Effector memory CD8-positive, alpha-beta T cell (primary cell): ENCODE measurements at places on chromosomes 6 and 20.
A peak's percentile ranks its signal among the peaks of the same experiment; 100 is the strongest.

DNA sequence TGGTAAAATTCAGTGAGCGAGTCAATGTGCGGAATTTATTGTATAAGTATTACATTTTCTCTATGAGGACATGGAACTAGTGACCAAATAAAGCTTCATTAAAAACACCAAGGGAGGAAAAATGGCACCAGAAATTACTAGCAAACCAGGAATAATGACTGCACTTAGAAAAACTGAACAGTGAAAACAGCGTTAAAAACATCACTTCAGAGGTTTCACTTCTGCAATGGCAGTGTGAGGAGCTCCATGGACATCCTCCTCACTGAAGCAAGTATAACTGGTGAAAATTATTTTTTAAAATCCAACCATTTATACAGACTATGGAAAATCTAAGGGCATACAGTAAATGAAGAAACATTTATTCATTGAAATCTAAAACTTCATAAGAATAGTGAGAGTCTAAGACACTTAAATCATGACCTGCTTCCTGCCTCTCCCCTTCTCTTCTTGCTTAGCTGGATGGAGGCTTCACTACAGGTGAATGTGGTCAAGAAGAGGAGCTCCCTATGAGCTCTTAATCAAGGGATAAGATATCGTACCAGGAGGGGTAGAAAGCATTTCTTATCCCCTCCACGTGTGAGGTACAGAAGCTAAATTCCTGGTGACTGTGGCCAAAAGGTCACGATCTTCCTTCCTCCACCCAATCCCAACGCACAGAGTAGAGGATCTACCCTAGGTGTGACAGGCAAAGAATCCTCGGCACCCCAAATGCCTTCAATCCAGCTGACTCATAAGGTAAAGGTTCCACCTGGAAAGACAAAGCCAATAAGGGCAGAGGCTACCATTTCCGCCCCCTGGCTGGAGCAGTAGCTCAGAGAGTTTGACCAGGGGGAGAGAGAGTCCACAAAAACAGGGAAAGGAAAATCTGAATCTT is 12.3 kb upstream of the ASF1A start:
- H3K36me3 ChIP-seq = peaks cover 4% of the 10 kb centered on the region
- H3K27me3 ChIP-seq = no peaks in the 10 kb centered on the region
- no peak for DNase-seq

- no peaks in the 10 kb centered on the region for H3K36me3 ChIP-seq
- H3K4me1 ChIP-seq = peaks cover 3% of the 10 kb centered on the region
- no peak overlapping the region for H3K4me3 ChIP-seq
- H3K27me3 ChIP-seq = peaks cover 51% of the 10 kb centered on the region
- DNase-seq = no peak
Observed at GRCh38 chr20:46695892-46696291, 6.6 kb upstream of the TP53RK start.

DNA sequence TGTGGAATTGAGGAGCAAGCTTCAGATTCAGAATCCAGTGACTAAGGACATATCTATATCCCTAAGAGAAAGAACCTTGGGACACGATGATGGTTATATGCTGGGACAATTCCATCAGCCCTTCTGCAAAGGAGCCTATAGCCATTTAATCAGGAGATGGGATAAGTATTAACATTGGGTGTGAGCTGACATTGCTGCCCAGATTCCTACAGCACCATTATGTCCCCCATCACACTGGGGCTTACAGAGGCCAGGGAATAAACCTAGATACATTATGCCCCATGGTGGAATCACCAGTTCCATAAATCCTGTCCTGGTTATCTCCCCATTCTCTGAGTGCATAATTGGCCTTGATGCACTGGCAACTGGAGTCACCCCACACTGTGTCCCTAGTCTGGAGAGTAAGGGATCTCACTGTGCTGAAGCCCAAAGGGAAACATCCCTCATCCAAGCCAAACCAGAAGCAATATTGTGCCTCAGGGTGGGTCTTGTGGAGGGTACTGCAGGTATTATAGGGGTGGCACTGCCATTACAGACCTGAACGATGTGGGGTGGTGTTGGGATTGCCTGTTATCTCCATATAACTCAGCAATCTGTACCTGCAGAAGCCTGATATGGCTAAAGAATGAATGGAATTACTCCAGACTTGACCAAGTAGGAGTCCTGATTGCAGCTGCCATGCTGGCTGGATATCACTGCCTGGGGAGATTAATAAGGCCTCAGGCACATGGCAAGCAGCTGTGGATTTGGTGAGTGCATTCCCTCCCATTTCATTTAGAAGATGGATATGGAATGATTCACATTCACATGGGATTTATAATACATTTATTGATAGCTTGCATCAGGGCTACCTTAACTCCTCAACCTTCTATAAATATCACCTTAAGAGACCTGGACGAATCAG is 5.0 kb downstream of the HLA-A start:
- no peak for DNase-seq
- peak overlapping the region; percentile 100 for H3K27ac ChIP-seq
- H3K4me1 ChIP-seq = peaks cover 66% of the 10 kb centered on the region
- H3K4me3 ChIP-seq = peak overlapping the region; percentile 98
- peaks cover 86% of the 10 kb centered on the region for H3K36me3 ChIP-seq

DNA sequence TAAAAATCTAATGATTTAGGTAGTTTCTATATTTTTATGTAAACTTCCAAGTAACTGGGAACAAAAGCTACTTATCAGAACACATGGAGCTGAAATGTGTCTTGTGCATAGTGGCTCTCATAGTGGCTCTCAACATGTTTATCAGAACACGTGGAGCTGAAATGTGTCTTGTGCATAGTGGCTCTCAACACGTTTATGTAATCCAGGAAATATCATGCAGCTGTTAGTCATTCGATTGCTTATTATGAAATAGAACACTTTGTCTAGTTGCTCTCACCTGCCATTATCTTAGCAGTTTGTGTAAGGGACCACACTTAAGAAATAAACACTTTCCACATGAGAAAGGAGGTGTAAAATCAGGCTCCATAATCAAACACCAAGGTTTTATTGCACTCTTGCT is 119.2 kb upstream of the ASCC3 start:
- no peak for DNase-seq
- no peaks in the 10 kb centered on the region for H3K27me3 ChIP-seq
- no peak overlapping the region for H3K27ac ChIP-seq

DNA sequence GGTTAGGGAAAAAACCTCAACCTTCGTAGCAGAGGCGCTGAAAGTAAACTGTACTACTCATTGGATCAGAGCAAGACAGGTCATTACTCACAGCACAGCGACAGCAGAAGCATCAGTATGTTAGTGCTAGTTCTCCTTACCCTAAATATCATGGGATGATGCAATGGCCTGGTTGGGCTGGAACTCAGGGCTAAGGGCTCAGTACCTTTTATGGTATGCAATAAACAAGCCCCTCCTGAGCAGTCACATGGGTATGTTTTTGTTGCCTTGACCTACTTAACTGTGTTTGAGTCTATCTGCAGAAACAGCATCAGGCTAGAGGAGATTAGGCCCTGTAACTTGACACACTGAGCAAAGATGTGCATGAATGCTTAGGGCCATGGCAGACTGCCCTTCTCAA is 369.4 kb upstream of the IMPG1 start:
- H3K4me3 ChIP-seq = no peak overlapping the region
- H3K27ac ChIP-seq = no peak overlapping the region
- no peaks in the 10 kb centered on the region for H3K27me3 ChIP-seq
- H3K36me3 ChIP-seq = no peaks in the 10 kb centered on the region
- DNase-seq = no peak
- no peaks in the 10 kb centered on the region for H3K4me1 ChIP-seq

GRCh38 chr6:163398115-163398514 is 16.4 kb upstream of the QKI start:
- H3K4me3 ChIP-seq = no peak overlapping the region
- H3K36me3 ChIP-seq = peaks cover 3% of the 10 kb centered on the region
- peaks cover 55% of the 10 kb centered on the region for H3K27me3 ChIP-seq
- H3K4me1 ChIP-seq = no peaks in the 10 kb centered on the region
- H3K27ac ChIP-seq = no peak overlapping the region

DNA sequence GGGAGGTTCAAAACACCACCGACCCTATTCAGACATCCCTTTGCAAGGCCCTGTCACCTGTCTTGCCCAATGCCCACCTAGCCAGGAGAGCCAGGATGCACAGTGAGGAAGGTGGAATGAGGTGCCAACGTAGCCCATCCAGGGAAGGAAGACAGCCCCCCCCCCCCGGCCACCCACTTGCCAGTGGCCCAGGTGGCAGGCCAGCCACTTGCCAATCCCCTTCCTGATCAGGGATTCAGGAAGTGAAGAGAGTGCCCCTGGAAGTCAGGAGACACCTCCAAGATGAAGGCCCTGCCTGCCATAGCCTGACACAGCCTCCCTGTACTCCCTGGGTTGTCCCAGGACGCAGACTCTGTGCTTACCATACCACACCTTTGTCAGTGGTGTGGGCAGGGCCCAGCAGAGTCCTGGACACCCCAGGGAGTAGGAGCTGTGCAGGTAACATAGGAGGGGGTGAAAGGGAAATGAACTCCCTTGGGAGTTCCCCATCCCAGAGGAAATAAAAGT is 54.7 kb downstream of the MRPL14 start:
- no peak for DNase-seq
- H3K27me3 ChIP-seq = peaks cover 45% of the 10 kb centered on the region
- peak overlapping the region; percentile 69 for H3K27ac ChIP-seq
- H3K36me3 ChIP-seq = peaks cover 15% of the 10 kb centered on the region

- H3K27me3 ChIP-seq = peaks cover 45% of the 10 kb centered on the region
- DNase-seq = no peak
- H3K4me3 ChIP-seq = no peak overlapping the region
- H3K27ac ChIP-seq = no peak overlapping the region
- no peaks in the 10 kb centered on the region for H3K4me1 ChIP-seq
Observed at GRCh38 chr6:156651486-156651885, 125.7 kb upstream of the ARID1B start.
